Dermis blood vessel endothelial cell (primary cell): ENCODE measurements at places on chromosomes 3 and 15. TPM values are rescaled to one million over a fixed set of nuclear protein-coding genes. Genes with fewer than 3 reads are reported as not detected.

GRCh38 chr15:98904544-98904943 lies 103.0 kb downstream of the PGPEP1L start:
- DNase-seq, result peak; percentile 72

DNA sequence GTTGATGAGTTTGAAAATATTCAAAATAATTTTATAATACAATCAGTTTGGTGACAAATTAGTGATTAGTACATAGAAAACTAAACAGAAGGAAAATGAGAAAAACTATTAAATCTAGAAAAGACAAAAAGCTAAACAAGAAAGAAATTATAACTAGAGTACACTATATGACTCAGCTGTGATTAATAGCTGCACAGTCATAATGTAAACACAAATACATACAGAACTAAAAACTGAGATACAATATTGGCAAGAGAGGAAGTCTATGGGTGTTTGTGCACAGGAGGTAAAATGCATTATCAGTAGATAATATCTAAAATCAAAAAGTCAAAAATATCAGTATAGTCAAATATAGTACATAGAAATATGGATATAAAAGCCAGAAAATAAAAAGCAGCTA lies 80.7 kb upstream of the PCSK6 start:
- DNase-seq, result no peak

The SLC6A20 gene
- not detected in 2 replicates for total RNA-seq

The OR4F6 gene
- not detected in 2 replicates for total RNA-seq

DNA sequence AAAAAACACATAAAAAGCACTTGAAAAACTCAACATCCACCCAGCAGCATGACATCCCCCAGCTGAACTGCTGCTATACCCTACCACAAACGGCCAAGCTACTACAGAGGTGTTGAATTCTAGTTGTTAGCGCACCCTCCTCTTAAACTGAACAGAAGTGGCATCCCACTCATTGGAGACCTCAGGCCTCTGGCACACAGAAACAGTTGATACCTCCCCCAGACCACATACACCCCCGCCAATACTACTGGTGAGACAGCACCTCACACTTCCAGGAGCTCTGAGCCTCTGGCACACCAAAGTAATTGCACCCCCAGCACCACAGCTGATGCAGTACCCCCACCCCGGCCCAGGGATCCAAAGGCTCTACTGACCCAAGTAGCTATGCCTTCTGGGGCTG lies 190.2 kb downstream of the SCAPER start:
- DNase-seq, result no peak

DNA sequence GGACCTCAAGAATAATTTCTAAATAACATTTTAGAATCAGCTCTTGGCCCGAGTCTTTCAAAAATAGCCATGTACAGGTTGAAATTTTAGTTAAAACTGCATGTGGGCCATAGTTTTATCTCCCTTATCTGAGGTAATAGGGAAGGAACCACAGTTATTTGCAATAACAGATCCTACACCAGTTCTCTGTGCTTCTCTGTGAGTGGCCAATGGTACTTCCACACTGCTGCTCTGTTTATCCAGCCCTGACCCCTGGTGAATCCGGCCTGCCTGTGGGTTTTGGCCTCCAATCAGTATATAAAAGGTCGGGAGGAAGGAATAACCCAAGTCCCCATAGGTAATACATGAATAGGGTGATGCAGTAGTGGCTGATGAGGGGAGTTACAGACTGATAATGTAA lies 48.0 kb upstream of the TNIK start:
- no peak for DNase-seq

The NUP210 gene
- total RNA-seq, result 2.6 and 9.0 TPM in 2 replicates

The CSPG5 gene
- 0.51 and 0.79 TPM in 2 replicates for total RNA-seq

- DNase-seq, result no peak
Measured at GRCh38 chr15:76192715-76193114, 118.6 kb downstream of the ETFA start.

- no peak for DNase-seq
Measured at GRCh38 chr3:136396916-136397315, 146.8 kb downstream of the PCCB start.

DNA sequence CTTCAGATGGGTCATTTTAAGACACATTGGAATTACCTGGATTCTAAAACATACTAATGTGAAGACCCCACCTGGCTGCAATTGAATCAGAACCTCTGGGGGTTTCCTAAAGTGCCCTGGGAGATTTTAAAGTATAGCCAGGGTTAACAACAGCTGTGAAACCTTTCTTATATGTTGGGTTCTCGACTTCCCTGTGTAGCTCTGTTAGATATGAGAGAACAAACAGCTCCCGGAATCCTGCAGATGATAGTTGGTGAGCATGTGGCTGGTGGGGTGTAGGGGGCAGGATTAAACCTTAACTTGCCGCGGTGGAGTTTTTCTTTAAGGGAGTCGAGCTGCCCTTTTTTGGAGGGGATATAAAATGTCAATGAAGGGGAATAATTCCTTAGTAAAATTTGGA lies 12.1 kb downstream of the PLCL2 start:
- no peak for DNase-seq

DNA sequence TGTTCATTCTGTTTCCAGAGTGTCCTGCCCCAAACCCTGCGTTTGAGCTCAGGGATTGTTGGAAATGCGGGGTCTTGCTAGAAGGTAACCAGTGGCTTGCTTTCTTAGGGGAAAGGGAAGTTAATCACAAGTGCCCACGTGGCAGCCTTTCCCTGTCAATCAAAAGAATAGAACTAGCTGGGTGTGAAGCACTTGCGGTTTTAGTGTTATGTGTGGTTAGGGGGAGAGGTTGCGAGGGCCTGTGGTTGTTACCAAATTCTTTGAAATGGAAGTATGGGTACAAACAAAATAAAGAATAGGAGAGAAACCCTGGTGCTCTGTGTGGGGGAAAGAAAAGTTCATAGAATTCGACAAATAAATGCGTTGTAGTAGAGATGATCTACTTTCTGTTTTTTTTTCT lies 67.6 kb downstream of the FNDC3B start:
- DNase-seq, result no peak

DNA sequence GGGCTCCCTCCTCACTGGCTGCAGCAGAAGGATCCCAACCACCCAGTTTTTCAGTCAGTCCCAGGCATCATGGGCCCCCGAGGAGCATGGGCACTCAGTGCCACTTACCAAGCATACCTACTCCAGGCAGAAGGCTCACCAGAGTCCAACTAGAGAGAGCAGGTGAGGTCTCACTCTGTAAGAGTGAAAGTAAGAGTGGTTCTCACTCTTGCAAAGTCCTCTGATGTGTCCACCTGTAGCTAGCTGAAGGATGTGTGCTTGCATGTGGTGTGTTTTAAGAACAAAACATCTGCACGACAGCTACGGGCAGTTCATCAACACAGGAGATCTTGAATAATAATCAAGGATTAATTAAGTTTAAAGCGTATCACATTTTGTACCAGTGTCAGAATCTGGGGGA lies 49.7 kb downstream of the CCK start:
- DNase-seq, result no peak

DNA sequence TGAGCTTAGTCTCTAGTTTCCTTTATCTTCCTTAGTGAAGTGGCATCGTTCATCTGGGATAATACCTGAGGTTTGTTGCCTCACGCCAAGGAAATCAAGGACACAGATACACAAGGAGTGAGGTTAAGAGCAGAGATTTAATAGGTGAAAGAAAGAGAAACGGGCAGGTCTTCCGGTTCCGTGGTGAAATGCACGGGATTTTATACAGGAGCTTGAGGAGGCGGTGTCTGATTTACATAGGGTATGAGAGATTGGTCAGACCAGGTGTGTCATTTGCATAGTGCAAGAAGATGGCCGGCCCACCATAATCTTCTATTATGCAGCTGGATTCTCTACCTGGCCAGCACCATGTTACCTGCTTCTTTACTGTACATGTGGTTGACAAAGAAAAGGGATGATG lies 17.2 kb downstream of the ARRDC4 start:
- DNase-seq, result no peak

The ACKR2 gene
- 11.2 and 13.3 TPM in 2 replicates for total RNA-seq

DNA sequence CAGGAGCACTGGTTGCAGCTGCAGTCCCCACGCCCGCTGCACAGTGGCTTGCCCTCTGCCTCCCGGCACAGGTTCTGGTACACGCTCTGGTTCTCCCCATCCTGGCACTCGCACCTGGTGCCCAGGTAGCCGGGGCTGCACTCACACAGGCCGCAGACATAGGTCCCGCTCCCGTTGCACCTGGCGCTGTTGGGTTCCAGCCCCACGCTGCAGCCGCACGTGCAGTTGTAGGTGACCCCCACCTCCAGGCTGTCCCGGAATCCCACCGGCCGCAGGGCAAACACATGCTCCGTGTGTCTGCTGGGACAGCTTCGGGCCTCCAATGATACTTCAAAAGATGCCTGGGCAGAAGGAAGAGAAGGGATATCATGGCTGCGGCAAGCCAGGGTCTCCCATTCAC lies 66.2 kb downstream of the UMPS start:
- no peak for DNase-seq

The CHRD gene
- 0.23 and 0.34 TPM in 2 replicates for total RNA-seq

GRCh38 chr3:107432013-107432515 lies 54.8 kb downstream of the CCDC54 start:
- peak; percentile 10 for DNase-seq

The SNTN gene
- not detected in 2 replicates for total RNA-seq

DNA sequence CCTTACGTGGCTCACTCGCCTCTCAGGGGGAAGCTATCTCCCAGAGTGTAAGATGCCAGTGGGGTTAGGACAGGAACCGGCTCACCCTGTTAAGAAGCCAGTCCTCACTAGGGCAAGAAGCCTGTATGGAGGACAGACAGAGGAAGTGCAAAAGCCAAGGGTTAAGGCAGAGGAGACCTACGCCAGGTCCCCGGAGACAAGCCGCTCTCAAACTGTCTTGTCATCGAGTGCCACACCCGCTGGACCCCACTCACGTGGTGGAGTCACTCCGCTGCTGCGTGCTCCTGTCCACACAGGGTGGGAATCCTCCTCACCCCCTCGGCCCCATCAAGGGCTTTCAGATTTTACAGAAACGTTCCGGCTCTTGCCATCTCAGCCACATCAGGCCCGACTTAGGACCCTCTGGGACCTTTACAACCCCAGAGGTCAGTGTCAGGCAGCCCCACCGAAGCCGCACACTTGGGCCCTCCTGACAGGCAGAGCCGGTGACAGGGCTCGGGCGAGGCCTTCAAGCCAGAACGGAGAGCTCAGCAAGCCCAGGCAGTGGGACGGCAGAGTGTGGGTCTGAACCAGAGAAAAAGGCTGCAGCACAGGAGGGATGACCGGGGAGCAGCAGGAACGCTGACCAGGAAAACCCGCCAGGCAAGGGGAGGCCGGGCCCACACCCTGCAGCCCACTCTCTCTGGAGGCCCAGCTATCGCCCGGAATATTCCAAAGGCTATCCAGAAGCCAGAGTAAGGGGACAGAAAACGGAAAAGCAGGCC lies 61.7 kb downstream of the XXYLT1 start:
- no peak for DNase-seq

DNA sequence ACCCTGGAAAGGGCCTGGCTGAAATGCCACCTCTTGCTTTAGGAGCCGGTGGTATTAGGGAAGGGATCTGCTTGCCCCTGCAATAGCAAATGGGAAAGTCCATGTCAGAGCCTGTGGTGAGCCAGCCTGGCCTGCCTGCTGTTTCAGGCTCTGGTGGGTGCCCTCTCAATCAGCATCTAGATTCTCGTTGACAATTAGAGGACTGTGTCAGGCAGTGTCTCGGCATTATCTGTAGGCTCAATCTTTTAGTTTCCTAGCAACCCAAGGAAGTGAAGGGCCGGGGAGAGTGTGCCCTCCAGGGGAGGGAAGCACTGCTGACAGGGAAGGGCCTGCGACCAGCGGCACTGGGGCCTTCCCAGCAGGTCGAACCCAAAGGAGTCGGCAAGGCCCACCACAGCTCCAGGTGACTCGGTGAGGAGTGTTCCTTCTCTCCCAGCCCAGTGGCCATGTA lies 42.1 kb downstream of the TLE3 start:
- DNase-seq, result no peak

The MYH15 gene
- total RNA-seq, result under 0.01 and 0.05 TPM in 2 replicates

DNA sequence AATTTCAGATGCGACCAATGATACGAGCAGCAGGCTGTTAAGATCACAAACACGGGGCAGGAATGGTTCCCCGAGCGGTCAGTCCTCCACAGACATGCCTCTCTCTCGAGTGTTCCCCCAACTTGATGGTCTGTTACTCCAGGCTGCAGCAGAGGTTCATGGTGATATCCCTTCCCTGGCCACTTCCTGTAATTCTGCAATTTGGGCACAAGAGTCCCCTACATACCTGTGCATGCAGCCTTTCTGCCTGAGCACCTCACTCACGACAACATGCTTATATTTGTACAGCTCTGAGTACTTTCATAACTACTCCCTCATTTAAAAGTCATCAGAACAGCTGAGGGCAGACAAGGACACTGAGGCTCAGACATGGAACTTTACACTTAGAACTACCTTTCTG lies 408.1 kb upstream of the NR2F2 start:
- no peak for DNase-seq

DNA sequence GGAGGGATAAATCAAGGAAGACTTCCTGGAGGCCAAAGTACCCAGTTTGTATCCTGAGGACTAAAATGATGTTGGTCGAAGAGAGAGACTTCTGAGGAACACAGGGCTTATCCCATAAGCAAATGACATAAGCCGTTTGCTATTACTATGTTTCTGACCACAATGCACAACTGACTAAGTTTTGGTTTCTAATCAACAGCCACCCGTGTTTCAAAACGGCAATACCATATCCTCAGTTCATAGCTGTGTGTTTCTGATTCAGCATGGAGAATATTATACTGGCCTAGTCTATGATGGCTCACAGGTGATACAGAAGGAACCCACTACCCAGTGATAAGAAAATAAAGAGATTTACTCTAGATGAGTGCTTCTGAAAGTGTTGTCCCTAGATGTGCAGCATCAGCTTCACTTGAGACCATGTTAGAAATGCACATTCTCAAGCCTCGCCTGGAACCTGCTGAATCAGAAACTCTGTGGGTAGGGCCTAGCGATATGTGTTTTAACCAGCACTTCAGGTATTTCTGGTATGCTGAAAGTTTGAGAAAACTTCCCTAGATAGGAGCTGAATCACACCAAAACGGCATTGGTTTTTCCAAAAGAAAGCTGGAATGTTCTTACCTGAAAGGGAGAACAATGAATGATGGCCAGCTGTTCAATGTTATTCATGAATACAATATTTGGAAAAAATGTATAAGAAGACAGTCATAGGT lies 639.7 kb upstream of the NR2F2 start:
- no peak for DNase-seq

DNA sequence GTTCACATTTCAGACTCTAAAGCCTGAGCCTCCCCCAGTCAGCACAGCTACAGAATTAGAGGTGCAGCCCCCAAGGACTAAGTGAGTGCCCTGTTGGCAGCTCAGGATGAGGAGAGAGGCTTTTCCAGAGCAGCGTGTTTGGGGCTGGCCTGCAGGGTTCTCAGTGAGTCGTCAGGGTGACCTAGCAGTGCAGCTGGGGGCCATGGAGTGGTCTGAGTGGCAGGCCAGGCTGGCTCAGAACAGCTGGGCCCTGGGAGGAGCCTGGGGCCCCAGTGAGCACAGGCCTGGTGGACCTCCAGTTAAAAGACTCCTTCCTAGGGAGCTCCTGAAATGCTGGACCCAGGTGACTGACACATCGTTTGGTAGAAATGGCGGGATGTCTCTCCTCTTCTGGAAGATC lies 108.3 kb downstream of the SLC49A4 start:
- DNase-seq, result no peak
